Esophagus muscularis mucosa (tissue), 4 donors: ENCODE measurements at places on chromosomes 13 and 19. TPM values are rescaled to one million over a fixed set of nuclear protein-coding genes. Genes with fewer than 3 reads are reported as not detected.

- H3K27me3 ChIP-seq = no peaks in the 10 kb centered on the region
- H3K36me3 ChIP-seq = no peaks in the 10 kb centered on the region
- H3K27ac ChIP-seq = no peak overlapping the region
- DNase-seq = no peak
Observed at GRCh38 chr13:34003656-34004055, 185.7 kb downstream of the RFC3 start.

DNA sequence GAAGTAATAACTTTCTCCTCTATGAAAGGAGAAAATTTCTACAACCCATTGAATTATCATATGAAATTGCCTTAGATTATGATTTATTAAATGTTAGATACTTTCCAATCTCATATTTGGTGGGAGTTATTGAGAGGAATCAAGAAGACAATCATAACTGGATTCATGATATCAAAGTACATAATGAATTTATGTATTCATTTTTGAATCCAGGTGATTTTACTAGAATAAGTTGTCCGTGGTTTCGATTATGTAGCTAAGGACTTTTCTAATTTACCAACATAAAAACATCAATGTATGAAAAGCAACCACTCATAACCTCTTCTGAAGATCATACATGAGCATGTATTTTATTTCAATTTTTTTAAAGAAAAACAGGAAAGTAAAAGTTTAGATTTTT, 1225.0 kb upstream of the MIR17HG start:
- H3K4me3 ChIP-seq = no peak overlapping the region
- no peak for DNase-seq
- no peaks in the 10 kb centered on the region for H3K36me3 ChIP-seq
- no peak overlapping the region for H3K27ac ChIP-seq
- no peaks in the 10 kb centered on the region for H3K27me3 ChIP-seq
- H3K4me1 ChIP-seq = no peaks in the 10 kb centered on the region

- H3K27ac ChIP-seq = no peak overlapping the region
- DNase-seq = no peak
- H3K4me1 ChIP-seq = no peaks in the 10 kb centered on the region
- no peak overlapping the region for H3K4me3 ChIP-seq
- H3K36me3 ChIP-seq = no peaks in the 10 kb centered on the region
Observed at GRCh38 chr19:2503521-2504109, 27.7 kb downstream of the GADD45B start.

VMAC gene
- total RNA-seq = 9.0 TPM

FPR2 gene
- 0.29 TPM for total RNA-seq

GRCh38 chr13:112444416-112445399, 68.6 kb downstream of the SPACA7 start:
- H3K27ac ChIP-seq = no peak overlapping the region
- H3K27me3 ChIP-seq = peaks cover 17% of the 10 kb centered on the region
- peaks cover 15% of the 10 kb centered on the region for H3K4me1 ChIP-seq
- DNase-seq = peak; percentile 55
- H3K4me3 ChIP-seq = no peak overlapping the region
- no peaks in the 10 kb centered on the region for H3K36me3 ChIP-seq

MYO1F gene
- total RNA-seq = 7.2 TPM

DNA sequence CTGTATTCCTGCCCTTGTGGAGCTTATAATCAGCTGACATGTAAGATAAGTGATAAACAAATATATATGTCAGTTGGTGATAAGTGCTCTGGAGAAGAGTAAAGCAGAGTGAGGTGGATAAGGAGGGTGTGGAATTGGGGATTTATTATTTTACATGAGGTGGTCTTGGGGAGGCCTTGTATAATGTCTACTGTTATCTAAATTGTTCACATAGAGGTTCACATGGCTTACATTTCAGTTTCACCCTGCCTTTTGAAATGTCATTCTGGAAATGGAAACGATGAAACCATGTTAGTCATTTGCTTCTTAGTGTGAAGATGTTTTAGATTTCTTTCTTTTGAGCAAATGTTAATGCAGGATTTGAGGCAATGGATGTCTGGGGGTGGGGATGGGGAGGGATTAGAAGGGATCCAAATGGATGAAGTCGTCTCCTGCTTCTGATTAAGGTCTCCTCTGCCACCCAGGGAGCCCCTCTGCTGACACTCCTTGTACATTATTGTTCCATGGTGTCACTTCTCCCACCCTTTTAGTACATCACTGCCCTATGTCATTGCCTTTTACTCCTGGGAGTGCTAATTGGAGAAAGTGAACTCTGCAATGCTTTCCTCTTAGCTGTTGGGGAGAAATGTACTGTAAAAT, 14.0 kb downstream of the B3GLCT start:
- no peak overlapping the region for H3K4me3 ChIP-seq
- no peaks in the 10 kb centered on the region for H3K27me3 ChIP-seq
- H3K4me1 ChIP-seq = peaks cover 29% of the 10 kb centered on the region
- DNase-seq = peak; percentile 39

DNA sequence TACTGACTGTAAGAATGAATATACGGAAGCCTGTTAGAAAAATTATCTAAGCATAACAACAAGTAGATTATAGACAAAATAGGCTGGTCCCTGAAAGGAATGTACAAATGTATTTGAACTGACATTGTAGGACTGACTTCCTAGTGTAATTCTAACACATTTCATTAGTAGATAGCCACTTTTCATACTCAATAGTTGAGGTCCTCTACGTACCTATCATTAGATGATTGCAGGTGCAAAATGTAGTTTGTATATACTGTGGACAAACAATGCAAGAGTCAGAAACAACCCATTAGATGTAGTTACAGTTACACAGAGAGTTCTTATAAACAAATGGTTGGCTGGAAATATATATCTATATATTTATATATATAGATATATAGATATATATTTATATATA, 402.3 kb upstream of the SLITRK6 start:
- no peaks in the 10 kb centered on the region for H3K4me1 ChIP-seq
- no peak overlapping the region for H3K27ac ChIP-seq
- H3K27me3 ChIP-seq = no peaks in the 10 kb centered on the region
- H3K4me3 ChIP-seq = no peak overlapping the region
- no peaks in the 10 kb centered on the region for H3K36me3 ChIP-seq
- DNase-seq = no peak

DNA sequence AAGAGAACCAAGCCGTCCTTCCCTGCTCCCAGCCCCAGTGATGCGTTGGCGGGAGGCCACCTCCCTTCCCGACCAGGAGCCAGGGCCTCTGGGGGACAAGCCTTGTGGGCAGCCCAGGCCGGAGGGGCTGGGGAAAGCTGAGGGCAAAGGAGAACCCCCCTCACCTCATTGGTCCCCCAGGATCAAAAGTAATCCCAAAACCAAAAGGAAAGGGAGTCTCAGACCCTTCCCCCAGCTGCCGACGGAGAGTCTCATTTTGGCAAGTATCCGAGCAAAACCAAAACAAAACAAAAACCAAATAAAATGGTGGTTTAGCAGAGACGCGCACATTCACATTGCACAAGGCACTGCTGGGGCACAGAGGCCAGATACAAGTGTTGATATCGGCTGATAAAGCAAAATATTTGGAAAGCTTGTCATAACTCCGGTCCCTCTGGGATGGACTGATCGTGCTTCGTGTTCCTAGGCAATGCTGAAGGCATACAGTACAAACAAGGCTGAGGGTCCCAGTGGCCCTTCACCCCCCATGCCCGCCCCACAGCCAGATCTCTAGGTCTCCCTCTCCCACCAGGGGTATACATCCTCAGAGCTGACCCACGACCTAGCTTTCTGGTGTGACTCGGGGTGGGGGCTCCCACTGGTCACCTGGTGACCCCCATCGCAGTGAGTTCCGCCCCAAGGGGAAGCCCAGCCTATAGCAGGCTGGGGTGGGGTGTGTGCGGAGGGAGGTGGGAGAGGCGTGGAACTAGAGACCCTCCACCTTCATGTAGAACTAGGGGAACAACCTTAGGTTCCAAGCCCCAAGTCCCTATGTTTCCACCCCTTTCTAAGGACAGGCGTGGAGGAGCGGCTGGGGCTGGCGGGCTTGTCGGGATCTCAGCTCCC, 2.1 kb downstream of the CEBPA start:
- H3K27me3 ChIP-seq = peaks cover 31% of the 10 kb centered on the region
- H3K4me3 ChIP-seq = peak overlapping the region; percentile 78
- DNase-seq = no peak
- H3K4me1 ChIP-seq = peaks cover 46% of the 10 kb centered on the region

GRCh38 chr19:3094601-3095440, 659 bp downstream of the GNA11 start:
- no peaks in the 10 kb centered on the region for H3K27me3 ChIP-seq
- H3K4me3 ChIP-seq = peak overlapping the region; percentile 98
- no peak for DNase-seq
- no peaks in the 10 kb centered on the region for H3K36me3 ChIP-seq
- H3K27ac ChIP-seq = peak overlapping the region; percentile 88
- peaks cover 56% of the 10 kb centered on the region for H3K4me1 ChIP-seq

ZNF112 gene
- 2.7 TPM for total RNA-seq

GRCh38 chr13:61810065-61810464, 394.4 kb upstream of the PCDH20 start:
- no peak overlapping the region for H3K27ac ChIP-seq
- no peaks in the 10 kb centered on the region for H3K27me3 ChIP-seq
- no peaks in the 10 kb centered on the region for H3K36me3 ChIP-seq
- H3K4me1 ChIP-seq = no peaks in the 10 kb centered on the region
- no peak overlapping the region for H3K4me3 ChIP-seq

SYCN gene
- total RNA-seq = not detected

IGFL3 gene
- not detected for total RNA-seq

GRCh38 chr13:58313219-58313618, 681.7 kb downstream of the PCDH17 start:
- H3K27ac ChIP-seq = no peak overlapping the region
- H3K4me1 ChIP-seq = no peaks in the 10 kb centered on the region
- H3K36me3 ChIP-seq = no peaks in the 10 kb centered on the region
- no peak for DNase-seq
- no peak overlapping the region for H3K4me3 ChIP-seq

GRCh38 chr19:6236310-6237291, 43.2 kb downstream of the MLLT1 start:
- peak overlapping the region; percentile 54 for H3K27ac ChIP-seq
- no peak overlapping the region for H3K4me3 ChIP-seq
- H3K4me1 ChIP-seq = peaks cover 98% of the 10 kb centered on the region
- H3K36me3 ChIP-seq = no peaks in the 10 kb centered on the region
- no peaks in the 10 kb centered on the region for H3K27me3 ChIP-seq

GRCh38 chr19:55766466-55766865, 2.5 kb upstream of the RFPL4AL1 start:
- H3K4me1 ChIP-seq = no peaks in the 10 kb centered on the region
- no peak overlapping the region for H3K4me3 ChIP-seq
- H3K27me3 ChIP-seq = peaks cover 2% of the 10 kb centered on the region

DNA sequence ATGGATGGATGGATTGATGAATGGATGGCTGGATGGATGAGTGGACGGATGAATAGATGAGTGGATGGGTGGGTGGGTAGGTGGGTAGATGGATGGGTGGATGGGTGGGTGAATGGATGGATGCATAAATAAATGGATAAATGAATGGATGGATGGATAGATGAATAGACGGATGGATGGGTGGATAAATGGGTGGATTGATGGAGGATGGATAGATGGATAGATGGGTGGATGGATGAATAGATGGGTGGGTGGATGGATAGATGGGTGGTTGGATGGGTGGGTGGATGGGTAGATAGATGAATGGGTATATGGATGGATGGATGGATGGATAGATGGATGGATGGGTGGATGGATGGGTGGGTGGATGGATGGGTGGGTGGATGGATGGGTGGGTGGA, 84.9 kb upstream of the ZNF536 start:
- no peaks in the 10 kb centered on the region for H3K36me3 ChIP-seq
- DNase-seq = no peak
- H3K27ac ChIP-seq = no peak overlapping the region
- no peaks in the 10 kb centered on the region for H3K27me3 ChIP-seq
- no peaks in the 10 kb centered on the region for H3K4me1 ChIP-seq
- no peak overlapping the region for H3K4me3 ChIP-seq
